ENCODE measurements at places on chromosomes 4 and X. TPM values are rescaled to one million over a fixed set of nuclear protein-coding genes. Genes with fewer than 3 reads are reported as not detected.

KLKB1 gene
- total RNA-seq, result not detected

DCAF4L1 gene
- total RNA-seq, result 0.21 TPM

NAP1L3 gene
- total RNA-seq, result 2.1 TPM

GUCY1A1 gene
- total RNA-seq, result not detected

PFKFB1 gene
- total RNA-seq, result 0.99 TPM

RBMXL3 gene
- total RNA-seq, result not detected

- DNase-seq, result no peak
Observed at GRCh38 chrX:31201503-31201902, 129.7 kb upstream of the FTHL17 start.

GRCh38 chr4:138821331-138821730 lies 194.2 kb upstream of the NOCT start:
- no peak for DNase-seq

- no peak for DNase-seq
Observed at GRCh38 chrX:17805120-17805519, 56.0 kb downstream of the RAI2 start.
